ENCODE measurements at places on chromosomes 7 and 10.

GRCh38 chr10:488933-489215, 200.6 kb downstream of the DIP2C start:
- no peak for DNase-seq

DNA sequence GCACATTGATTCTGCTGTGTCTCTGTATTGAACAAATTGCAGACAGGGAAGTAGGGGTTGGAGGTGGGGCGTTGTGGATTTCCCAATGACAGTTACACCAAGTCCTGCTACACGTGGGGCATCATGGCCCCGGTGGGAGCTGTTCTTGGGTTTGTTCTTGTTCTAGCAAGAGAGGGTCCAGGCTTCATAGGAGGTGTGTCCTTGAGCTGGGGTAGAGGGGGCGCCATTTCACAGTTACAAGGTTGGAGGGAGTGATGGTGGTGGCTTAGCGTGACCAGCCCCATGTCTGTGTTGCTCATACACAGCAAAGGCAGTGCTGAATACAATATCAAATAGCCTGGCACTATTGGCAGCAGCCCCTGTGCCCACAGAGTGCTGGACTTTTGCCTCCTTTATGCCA, 15.7 kb downstream of the SH2D4B start:
- no peak for DNase-seq

DNA sequence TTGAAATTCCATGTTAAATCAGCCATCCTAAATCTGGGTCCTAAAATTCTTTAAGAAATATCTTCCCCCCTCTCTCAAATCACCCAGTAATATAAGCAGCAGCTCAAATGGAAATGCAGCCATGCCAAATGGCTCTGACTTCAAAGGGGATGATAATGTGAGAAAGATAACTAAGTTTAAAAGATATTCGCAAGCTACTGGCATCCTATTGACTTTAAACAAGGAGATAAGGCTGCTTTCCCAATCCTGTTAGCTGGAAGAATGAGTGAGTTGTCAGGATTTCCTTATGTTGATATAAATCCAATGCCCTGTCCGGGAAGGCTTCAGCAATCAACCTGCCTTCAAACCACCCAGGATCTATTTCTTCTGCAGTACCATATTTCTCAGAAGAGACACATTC, 172.0 kb downstream of the FANK1 start:
- DNase-seq: no peak

- no peak for DNase-seq
Observed at GRCh38 chr7:49643321-49643720, 130.1 kb upstream of the VWC2 start.

GRCh38 chr10:47057471-47057870, 146.2 kb downstream of the PTPN20 start:
- DNase-seq: no peak

DNA sequence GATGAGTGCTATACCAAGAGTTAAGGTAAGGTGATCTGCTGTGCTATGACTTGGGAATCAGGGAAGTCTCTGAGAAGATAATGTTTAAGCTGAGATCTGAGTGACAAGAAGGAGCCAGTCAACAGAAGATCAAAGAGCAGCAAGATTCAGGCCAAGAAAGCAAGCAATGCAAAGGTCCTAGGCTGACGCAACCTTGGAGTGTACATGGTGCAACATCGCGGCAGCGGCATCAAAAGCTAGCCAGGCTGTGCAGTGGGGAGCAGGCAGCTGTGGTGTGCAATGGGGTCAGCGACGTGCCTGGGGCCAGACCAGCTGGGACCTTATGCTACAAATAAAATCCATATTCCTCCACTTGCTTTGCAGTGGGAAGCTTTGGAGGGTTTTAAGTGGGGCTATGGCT, 324.1 kb downstream of the LRMDA start:
- DNase-seq: no peak

GRCh38 chr10:130177250-130177649, 41.1 kb downstream of the GLRX3 start:
- no peak for DNase-seq

DNA sequence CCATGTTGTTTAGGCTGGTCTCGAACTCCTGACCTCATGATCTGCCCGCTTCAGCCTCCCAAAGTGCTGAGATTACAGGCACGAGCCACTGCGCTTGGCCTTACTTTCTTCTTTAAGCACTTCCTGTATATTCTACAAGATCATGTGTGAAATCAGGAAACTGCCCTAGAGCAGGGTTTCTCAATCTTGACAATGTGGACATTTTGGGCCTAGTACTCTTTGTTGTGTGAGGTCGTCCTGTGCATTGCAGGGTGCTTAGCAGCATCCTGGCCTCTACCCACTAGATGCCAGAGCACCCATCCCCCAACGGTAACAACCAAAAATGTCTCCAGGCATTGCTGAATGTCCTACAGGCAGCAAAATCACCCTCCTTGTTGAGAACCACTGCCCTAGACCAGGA, 24.7 kb downstream of the RRP12 start:
- DNase-seq: no peak
